Fibroblast of skin of left quadriceps (primary cell): ENCODE measurements at places on chromosomes 5 and 9.

DNA sequence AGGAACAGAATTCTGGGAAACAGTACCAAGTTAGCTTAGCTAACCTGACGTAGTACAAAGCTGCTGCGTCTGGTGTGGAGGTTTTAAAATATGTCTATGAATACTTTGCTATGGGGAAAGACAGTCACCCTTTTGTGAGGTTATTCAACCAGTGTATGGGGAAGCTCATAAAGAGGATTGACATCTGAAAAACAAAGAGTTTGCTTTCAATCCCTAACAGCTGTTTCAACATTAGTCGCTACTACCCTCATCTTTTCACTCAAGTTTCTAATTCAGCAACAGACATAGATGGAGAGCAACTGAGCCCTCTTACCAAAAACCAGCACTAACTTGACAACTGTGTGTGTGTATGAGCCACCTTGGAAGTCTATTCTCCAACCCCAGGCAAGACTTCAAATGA lies 7.8 kb upstream of the MSANTD3 start:
- DNase-seq: no peak

GRCh38 chr9:18665947-18666346 lies 192.0 kb downstream of the ADAMTSL1 start:
- no peak for DNase-seq

DNA sequence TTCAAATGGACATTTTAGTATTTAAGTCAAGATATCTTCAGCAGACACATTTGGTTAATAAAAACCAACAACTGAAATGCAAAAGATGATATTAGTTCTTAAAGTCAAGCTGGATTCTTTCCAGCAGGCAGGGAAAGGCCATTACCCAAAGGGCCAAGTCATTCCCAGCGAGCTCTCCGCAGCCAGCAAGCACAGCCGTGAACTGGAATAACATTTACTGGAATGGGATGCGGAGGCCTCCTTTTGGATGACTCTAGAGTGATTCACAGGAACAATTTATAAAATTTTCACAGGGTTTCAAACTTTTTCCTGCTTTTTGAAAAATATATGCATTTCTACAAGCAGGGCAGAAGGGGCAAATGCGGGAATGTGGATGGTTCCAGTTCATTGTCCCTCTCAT lies 76.6 kb upstream of the DAB2 start:
- peak; percentile 78 for DNase-seq

GRCh38 chr9:30913331-30913730 lies 1471.1 kb upstream of the ACO1 start:
- DNase-seq: no peak

DNA sequence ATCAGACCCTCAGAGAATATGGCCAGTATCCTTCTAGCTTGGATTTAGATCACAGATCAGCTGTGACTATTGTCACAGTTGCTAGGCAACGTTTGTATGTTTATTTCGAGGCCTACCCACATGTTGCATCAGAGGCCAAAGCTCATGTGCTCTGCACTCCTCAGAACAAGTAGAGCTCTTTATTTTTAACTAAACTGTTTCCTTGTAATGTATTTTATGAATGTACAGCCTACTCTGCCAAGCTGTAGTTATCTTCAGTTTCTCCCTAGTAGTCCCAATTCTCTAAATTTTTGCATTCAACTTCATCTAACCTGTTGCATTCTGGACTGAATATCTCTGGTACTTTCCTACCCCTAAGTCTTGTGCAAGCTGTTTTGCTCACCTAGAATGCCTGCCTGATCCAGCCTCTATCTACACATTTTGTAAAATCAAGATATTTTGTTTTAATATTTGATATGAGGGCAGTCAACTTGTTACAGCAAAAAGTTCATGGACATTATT lies 52.8 kb downstream of the CAST start:
- DNase-seq: peak; percentile 24

GRCh38 chr9:19232823-19233194 lies 2.3 kb downstream of the DENND4C start:
- DNase-seq: peak; percentile 12

DNA sequence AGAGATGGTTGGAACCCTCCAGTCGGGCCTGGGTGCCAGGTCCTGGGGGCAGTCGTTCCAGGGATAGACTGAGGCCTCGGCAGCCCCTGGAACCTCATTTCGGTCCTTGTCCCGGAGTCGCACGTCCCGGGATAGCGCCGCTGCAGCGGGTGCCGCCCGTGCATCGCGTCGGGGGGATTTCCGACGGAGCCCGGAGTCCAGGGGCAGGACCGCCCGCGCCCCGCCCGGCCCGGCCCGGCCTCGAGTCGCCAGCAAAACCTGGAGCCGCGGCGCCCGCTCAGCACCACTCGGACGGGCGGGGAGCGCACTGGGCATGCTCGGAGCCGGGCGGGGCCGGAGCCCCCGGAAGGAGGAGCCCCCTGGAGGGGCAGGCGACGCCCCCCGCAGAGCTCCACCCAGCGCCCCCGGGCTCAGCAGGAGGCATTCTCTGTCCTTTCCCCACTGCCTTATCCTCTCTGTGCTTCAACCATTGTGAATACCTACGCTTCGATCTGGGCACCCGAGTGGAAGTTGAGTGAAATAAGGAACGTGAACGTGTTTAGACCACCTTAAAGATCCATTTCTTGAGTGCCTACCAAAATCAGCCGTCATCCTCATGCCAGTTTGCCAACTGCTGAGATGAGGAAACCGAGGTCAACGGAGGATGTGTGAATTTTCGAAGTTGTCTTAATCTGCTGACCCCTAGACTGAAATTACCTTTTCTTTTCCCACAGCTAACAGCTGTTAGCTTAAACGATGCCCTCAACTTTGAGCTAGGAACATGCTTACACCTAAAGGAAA lies 1.7 kb upstream of the PTPN3 start:
- DNase-seq: no peak

DNA sequence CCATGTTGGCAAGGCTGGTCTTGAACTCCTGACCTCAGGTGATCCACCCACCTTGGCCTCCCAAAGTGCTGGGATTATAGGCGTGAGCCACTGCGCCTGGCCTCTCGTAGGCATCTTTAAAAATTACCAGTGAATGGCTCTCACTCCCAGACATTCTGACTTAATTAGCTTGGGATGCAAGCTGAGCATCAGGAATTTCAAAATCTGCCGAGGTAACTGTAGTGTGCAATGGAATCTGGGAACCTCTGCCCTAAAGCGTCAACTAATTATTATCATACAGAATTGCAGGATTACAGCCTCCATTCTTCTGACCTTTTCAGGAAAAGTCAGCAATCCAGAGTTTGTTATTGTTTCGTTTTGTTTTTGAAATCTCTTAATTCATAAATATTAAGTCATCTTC lies 213.4 kb upstream of the DMAC1 start:
- peak; percentile 46 for DNase-seq

GRCh38 chr5:219460-219863 lies 1.3 kb downstream of the SDHA start:
- no peak for DNase-seq

DNA sequence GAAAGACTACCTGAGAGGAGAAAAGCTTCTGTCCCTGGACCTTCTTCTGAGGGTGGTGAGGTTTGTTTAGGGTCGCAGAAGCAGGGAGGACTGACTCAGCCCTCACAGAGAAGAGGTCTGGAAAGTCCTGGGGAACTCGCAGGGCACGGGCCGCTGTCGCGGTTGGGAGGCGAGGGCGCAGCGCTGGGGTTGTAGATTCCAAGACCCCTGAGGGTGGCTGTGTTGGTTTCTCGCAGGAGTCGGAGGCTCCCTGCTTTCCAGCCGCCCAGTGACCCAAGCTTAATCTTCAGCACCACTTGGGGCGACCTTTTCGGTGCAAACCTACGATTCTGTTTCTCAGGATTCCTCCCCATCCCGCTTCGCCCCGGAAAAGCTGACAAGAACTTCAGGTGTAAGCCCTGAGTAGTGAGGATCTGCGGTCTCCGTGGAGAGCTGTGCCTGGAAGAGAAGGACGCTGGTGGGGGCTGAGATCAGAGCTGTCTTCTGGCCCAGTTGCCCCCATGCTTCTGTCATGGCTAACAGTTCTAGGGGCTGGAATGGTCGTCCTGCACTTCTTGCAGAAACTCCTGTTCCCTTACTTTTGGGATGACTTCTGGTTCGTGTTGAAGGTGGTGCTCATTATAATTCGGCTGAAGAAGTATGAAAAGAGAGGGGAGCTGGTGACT lies 482 bp downstream of the SLC27A6 start:
- no peak for DNase-seq
